ENCODE measurements at places on chromosomes 4 and X. TPM values are rescaled to one million over a fixed set of nuclear protein-coding genes. Genes with fewer than 3 reads are reported as not detected.

DNA sequence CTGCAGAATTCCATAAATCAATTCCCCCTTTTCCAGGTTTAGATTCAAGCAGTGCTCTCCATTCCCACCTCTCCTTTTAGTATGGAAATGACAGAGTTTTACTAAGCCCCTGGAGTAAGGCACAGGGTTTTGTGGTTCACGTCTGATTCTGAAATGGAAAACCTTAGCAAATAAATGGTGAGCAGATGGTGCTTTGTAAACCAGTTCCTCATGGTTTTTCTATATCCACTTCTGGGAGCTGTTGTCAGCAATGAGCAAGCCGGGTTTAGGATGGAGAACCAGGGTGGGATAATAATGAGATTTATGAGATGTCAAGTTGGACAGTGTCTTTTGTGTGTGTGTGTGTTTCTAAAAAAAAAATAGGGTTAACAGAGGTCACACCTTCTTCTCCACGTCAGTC, 113.8 kb upstream of the RBPJ start:
- no peak for DNase-seq
- H3K27ac ChIP-seq = no peak overlapping the region
- no peaks in the 10 kb centered on the region for H3K36me3 ChIP-seq
- no peak overlapping the region for H3K4me3 ChIP-seq
- H3K27me3 ChIP-seq = no peaks in the 10 kb centered on the region

DNA sequence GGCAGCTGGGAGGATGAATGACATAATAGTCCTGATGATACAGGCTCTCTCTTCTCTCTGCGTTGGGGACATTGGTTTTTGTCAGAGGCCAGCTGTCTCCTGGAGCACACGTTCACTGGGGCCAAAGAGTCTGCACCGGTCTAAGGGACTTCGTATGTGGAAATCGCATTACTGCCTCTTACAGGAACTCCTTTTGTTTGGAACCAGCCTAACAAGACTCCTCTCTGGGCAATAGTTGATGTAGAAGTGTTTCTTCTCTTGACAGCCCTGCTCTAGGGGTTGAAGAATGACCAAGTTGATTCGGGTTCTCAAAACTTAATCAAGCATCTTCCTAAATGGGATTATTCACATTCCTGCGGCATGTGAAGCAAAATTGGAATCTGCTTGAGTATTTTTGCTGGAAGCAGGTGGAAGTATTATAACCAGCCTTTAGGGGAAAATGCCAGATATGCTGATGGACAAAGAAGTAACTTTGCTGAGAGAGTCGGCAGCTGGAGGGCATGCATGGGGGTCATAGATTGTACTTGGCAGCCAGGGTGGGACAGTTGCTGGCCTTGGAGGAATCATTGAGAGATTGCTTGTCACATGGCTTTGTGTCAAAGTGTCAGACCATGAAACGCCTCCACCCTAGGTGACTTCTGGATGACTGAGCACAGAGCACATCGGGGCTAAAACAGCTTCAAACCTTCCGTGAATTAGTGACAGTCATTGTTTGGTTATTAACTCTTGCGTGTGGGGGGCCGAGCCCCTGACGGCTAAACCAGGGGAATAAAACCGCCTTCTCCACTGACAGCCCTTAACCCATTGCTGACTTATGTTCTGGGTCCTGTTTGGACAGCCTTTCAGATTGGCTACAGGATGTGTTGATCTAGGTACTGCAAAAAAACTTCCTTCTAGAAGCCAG, 34.4 kb upstream of the SLC34A2 start:
- H3K4me1 ChIP-seq = no peaks in the 10 kb centered on the region
- H3K4me3 ChIP-seq = no peak overlapping the region
- no peaks in the 10 kb centered on the region for H3K27me3 ChIP-seq
- no peak overlapping the region for H3K27ac ChIP-seq
- H3K36me3 ChIP-seq = no peaks in the 10 kb centered on the region

- no peaks in the 10 kb centered on the region for H3K4me1 ChIP-seq
- H3K27me3 ChIP-seq = no peaks in the 10 kb centered on the region
- no peak overlapping the region for H3K27ac ChIP-seq
- DNase-seq = no peak
These were observed 122.9 kb downstream of the C4orf33 start for GRCh38 chr4:129218897-129219296.

- H3K27me3 ChIP-seq = no peaks in the 10 kb centered on the region
- H3K27ac ChIP-seq = no peak overlapping the region
- H3K4me1 ChIP-seq = no peaks in the 10 kb centered on the region
- no peak for DNase-seq
- H3K36me3 ChIP-seq = no peaks in the 10 kb centered on the region
- no peak overlapping the region for H3K4me3 ChIP-seq
These were observed 8.9 kb downstream of the CFAP99 start for GRCh38 chr4:2427383-2428334.

DNA sequence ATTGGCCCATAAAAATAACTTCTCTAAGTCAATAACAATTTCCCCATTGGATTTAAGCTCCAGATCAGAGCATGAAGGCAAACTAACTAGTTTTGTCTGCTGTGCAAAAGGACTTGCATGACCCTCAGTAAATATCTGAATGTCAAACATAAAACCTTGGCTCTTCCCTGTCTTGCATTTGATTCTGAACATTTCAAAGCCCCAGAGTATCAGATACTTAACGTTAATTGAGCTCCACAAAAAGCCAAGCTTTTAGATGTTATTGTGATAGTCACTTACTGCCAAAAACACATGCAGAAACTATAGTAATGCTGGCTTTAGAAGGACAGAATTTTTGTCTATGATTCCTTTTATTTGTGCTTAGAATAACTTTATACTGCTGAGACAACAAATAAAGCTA, 664.2 kb downstream of the ADGRL3 start:
- H3K4me1 ChIP-seq = no peaks in the 10 kb centered on the region
- no peak overlapping the region for H3K4me3 ChIP-seq
- no peak overlapping the region for H3K27ac ChIP-seq
- no peak for DNase-seq
- no peaks in the 10 kb centered on the region for H3K27me3 ChIP-seq
- H3K36me3 ChIP-seq = no peaks in the 10 kb centered on the region

DNA sequence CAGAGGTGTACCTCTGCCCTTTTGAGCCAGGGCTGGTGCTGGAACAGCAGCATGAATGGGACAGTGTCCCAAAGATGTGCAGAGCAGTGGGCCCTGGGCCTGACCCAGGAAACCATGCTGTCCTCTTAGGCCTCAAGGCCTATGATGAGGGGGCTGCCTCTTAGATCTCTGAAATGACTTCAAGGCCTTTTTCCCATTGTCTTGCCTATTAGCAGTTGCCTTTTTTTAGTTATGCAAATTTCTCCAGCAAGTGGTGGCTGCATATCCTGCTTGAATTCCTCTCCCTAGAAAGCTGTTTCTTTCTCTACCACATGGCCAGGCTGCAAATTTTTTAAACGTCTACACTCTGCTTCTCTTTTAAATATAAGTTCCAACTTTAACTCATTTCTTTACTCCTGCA, 160.3 kb downstream of the CFAP299 start:
- no peaks in the 10 kb centered on the region for H3K36me3 ChIP-seq
- no peak overlapping the region for H3K4me3 ChIP-seq
- peaks cover 65% of the 10 kb centered on the region for H3K4me1 ChIP-seq
- no peak for DNase-seq

GRCh38 chr4:110544594-110544993, 68.6 kb downstream of the ENPEP start:
- H3K4me1 ChIP-seq = no peaks in the 10 kb centered on the region
- no peak overlapping the region for H3K27ac ChIP-seq
- DNase-seq = no peak
- H3K36me3 ChIP-seq = no peaks in the 10 kb centered on the region

GRCh38 chrX:154712781-154713740, 37.8 kb downstream of the GAB3 start:
- H3K36me3 ChIP-seq = no peaks in the 10 kb centered on the region
- H3K27ac ChIP-seq = peak overlapping the region; percentile 43
- DNase-seq = peak; percentile 56
- H3K27me3 ChIP-seq = no peaks in the 10 kb centered on the region
- peaks cover 62% of the 10 kb centered on the region for H3K4me1 ChIP-seq

DNA sequence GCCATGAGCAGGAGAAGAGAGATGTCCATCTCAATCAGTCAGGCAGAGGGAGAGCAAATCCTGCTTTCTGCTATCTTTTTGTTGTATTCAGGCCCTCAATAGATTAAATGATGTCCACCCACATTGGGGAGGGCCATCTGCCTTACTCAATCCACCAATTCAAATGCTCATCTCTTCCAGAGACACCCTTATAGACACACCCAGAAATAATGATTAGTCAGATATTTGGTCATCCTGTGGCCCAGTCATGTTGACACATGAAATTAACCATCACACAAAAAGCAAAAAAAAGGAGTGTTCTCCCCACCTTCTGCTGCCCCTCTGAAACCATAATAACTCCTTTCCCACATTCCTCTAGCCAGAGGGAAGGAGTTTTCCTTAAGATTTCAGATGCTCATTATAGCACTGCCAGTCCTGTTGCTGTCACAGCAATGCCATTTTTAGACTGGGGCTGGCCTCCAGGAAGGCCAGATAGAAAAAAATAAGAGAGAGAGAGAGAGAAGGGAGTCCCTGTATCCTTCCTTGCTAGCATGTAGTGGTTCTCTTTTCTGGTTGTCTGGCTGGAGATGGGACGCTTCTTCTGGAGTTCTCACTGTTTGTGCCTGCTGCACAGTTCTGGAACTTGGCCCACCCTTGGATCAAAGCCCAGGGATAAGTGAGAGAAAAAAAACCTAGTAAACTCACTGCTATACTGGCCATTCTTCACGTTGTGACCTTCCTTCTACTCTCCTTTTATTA, 177.7 kb downstream of the RBM46 start:
- H3K4me3 ChIP-seq = no peak overlapping the region
- H3K27me3 ChIP-seq = no peaks in the 10 kb centered on the region
- no peak overlapping the region for H3K27ac ChIP-seq
- H3K36me3 ChIP-seq = no peaks in the 10 kb centered on the region

- no peak overlapping the region for H3K27ac ChIP-seq
- H3K36me3 ChIP-seq = no peaks in the 10 kb centered on the region
- no peak overlapping the region for H3K4me3 ChIP-seq
- no peak for DNase-seq
- no peaks in the 10 kb centered on the region for H3K27me3 ChIP-seq
- H3K4me1 ChIP-seq = no peaks in the 10 kb centered on the region
These were observed 64.8 kb downstream of the PCDH18 start for GRCh38 chr4:137467537-137467936.

DNA sequence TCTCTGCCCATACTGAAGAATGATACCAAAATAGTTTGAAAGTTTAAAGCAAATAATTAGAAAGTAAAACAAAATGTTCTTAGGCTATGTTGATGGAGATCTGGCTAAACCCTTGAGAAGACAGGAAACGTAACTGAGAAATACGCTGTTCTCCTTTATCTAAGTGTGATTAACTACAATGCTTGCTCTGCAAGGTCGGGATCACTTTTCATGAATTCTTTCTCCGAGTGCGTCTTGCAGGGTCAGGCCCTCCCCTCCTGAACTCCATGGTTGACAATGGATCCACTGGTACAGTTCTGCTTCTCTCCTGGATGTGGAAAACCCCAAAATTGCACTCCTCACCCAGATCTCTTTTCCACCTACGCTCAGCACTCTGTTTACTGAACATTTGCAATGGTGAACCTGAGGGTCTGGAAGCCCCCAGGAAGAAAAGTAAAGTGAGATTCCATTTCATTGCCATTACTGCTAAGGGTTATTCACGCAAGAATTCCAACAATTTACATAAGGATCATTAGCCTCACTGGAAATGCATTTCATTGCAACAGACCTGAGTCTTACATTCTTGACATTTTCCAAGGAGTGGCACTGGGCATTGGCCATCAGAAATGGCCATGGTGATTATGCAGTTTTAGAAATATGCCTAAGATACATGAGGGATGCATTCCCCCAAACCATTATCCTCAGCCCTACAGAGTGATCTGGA, 24.6 kb upstream of the WWC2 start:
- H3K36me3 ChIP-seq = no peaks in the 10 kb centered on the region
- H3K4me3 ChIP-seq = no peak overlapping the region
- no peak overlapping the region for H3K27ac ChIP-seq
- no peaks in the 10 kb centered on the region for H3K27me3 ChIP-seq

- H3K27ac ChIP-seq = no peak overlapping the region
- H3K27me3 ChIP-seq = no peaks in the 10 kb centered on the region
- H3K4me3 ChIP-seq = no peak overlapping the region
- DNase-seq = peak; percentile 36
- no peaks in the 10 kb centered on the region for H3K36me3 ChIP-seq
These were observed 33.5 kb upstream of the ITM2A start for GRCh38 chrX:79400623-79401022.

- no peaks in the 10 kb centered on the region for H3K27me3 ChIP-seq
- H3K4me1 ChIP-seq = no peaks in the 10 kb centered on the region
- no peak overlapping the region for H3K4me3 ChIP-seq
- H3K36me3 ChIP-seq = no peaks in the 10 kb centered on the region
- no peak for DNase-seq
These were observed 91.0 kb upstream of the PJA1 start for GRCh38 chrX:69256291-69256565.

- peaks cover 18% of the 10 kb centered on the region for H3K4me1 ChIP-seq
- H3K27ac ChIP-seq = no peak overlapping the region
- DNase-seq = no peak
- no peak overlapping the region for H3K4me3 ChIP-seq
- H3K27me3 ChIP-seq = no peaks in the 10 kb centered on the region
- no peaks in the 10 kb centered on the region for H3K36me3 ChIP-seq
These were observed 7.2 kb downstream of the SMS start for GRCh38 chrX:21947671-21948070.

DNA sequence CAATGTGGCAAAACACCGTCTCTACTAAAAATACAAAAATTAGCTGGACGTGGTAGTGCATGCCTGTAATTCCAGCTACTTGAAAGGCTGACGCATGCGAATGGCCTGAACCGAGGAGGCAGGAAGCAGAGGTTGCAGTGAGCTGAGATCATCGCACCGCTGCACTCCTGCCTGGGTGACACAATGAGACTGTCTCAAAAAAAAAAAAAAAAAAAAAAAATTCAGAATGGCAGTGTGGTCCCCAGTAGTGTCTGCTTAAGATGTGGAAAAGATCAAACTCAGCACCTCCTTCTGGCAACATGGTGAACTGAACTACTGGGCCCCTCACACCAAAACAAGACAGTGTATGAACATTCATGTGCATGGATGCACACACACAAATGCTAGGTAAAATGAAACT, 32.2 kb downstream of the SMS start:
- no peaks in the 10 kb centered on the region for H3K36me3 ChIP-seq
- H3K4me3 ChIP-seq = no peak overlapping the region
- peaks cover 23% of the 10 kb centered on the region for H3K4me1 ChIP-seq
- H3K27me3 ChIP-seq = no peaks in the 10 kb centered on the region
- peak overlapping the region; percentile 57 for H3K27ac ChIP-seq

FGD1 gene
- not detected for total RNA-seq

AWAT2 gene
- not detected for total RNA-seq

PRDM8 gene
- 19.8 TPM for total RNA-seq

PGRMC1 gene
- total RNA-seq = 17.2 TPM

DCAF4L1 gene
- total RNA-seq = 0.32 TPM

LANCL3 gene
- 0.17 TPM for total RNA-seq

NUDT10 gene
- total RNA-seq = not detected

RBMX2 gene
- total RNA-seq = 28.0 TPM

SSX2 gene
- not detected for total RNA-seq

ALAS2 gene
- not detected for total RNA-seq

CCDC149 gene
- total RNA-seq = 0.14 TPM

SLC25A53 gene
- total RNA-seq = 20.9 TPM
